ENCODE measurements at places on chromosomes 5 and 9.

- no peaks in the 10 kb centered on the region for H3K4me1 ChIP-seq
- H3K4me3 ChIP-seq = no peak overlapping the region
- no peaks in the 10 kb centered on the region for H3K27me3 ChIP-seq
- no peak overlapping the region for H3K27ac ChIP-seq
- no peaks in the 10 kb centered on the region for H3K36me3 ChIP-seq
These were observed 188.8 kb upstream of the ATP10B start for GRCh38 chr5:161040818-161041217.

- H3K4me3 ChIP-seq = no peak overlapping the region
- no peak for DNase-seq
- H3K36me3 ChIP-seq = peaks cover 21% of the 10 kb centered on the region
- H3K27me3 ChIP-seq = no peaks in the 10 kb centered on the region
These were observed 46.2 kb upstream of the FCN2 start for GRCh38 chr9:134834217-134834956.

DNA sequence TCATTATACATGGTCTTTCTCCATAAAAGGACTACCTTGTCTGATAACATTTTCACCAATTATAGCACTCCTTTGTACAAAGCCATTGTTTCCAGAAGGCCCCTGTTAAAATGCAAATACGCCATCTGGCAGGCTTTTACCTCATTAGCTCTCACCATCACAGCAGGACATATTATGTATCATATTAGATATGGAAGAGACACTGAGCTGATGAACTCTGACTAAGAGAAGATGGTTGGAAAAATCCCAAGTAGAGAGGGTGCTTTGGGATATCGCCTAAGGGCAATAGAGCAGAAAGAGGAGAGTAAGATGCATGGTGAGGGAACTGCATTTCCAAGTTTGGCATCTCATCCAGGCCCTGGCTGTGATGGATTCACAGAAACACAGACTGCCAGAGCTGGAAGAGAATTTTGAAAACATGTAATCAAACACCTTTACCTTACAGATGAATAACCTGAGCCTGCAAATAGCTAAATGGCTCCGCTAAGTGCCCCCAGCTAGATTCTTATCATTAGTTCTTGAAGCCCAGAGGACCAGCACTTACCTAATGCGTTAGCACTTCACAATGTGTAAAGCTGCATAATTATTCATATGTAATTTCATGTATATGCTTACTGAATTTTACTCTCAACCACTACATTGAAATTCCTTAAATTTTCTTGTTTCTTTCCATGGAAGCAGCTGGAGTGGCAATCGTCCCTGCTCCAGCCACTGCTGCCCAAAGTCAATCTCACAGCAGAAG is 393.6 kb upstream of the IZUMO3 start:
- H3K36me3 ChIP-seq = no peaks in the 10 kb centered on the region
- H3K4me1 ChIP-seq = no peaks in the 10 kb centered on the region
- no peak for DNase-seq
- no peak overlapping the region for H3K27ac ChIP-seq
- no peaks in the 10 kb centered on the region for H3K27me3 ChIP-seq

DNA sequence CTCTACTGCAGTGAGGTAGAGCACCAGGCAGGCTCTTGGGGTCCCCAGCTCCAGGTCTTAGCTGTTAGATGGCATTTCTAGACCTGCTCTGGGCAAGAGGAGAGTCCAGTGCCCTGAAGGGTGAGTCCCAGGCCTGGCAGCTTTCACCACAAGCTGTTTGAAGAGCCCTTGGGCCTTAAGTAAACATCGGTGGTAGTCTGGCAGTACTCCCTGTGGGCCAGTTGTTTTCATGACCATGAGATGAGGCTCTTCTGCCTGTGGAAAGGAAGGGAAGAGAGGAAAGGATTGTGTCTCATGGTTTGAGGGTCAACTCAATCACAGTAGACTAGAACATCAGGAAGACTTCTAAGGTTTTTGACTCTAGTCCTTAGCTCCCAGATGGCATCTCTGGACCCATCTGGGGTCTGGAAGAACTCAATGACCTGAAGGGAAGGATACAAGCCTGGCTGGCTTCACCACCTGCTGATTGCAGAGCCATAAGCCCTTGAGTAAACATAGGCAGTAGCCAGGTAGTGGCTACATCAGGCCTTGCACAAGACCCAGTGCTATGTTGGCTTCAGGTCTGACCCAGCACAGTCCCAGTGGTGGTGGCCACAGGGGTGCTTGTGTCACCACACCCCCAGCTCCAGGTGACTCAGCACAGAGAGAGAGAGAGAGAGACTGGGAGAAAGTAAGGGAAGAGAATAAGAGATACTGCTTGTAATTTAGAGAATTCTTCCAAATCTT is 114.3 kb upstream of the PCSK5 start:
- no peak overlapping the region for H3K4me3 ChIP-seq
- no peak overlapping the region for H3K27ac ChIP-seq
- no peaks in the 10 kb centered on the region for H3K4me1 ChIP-seq
- H3K27me3 ChIP-seq = no peaks in the 10 kb centered on the region
- H3K36me3 ChIP-seq = no peaks in the 10 kb centered on the region

DNA sequence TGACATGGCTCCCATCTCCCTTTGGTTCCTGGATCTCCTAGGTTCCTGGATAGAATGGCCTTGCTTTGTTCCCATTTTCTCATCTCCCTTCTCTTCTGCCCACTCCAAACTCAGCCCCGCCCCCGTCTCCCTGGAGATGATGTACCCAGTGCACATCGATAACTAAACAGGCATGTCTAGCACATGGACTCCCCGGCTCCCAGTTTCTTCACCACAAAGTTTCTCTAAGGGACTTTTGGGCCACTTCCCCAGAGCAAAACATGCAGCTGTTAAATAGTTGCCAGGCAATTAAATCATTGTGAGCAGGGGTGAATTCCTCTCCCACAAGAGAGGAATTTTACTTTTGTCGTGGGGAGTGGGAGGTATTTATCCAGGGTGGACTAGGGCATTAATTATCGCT is 259.0 kb downstream of the GADD45G start:
- no peak overlapping the region for H3K4me3 ChIP-seq
- no peaks in the 10 kb centered on the region for H3K4me1 ChIP-seq
- no peaks in the 10 kb centered on the region for H3K36me3 ChIP-seq
- peak; percentile 35 for DNase-seq

- peaks cover 23% of the 10 kb centered on the region for H3K4me1 ChIP-seq
- H3K27me3 ChIP-seq = no peaks in the 10 kb centered on the region
- no peaks in the 10 kb centered on the region for H3K36me3 ChIP-seq
- H3K27ac ChIP-seq = no peak overlapping the region
These were observed 24.5 kb downstream of the C9orf152 start for GRCh38 chr9:110183208-110184145.

DNA sequence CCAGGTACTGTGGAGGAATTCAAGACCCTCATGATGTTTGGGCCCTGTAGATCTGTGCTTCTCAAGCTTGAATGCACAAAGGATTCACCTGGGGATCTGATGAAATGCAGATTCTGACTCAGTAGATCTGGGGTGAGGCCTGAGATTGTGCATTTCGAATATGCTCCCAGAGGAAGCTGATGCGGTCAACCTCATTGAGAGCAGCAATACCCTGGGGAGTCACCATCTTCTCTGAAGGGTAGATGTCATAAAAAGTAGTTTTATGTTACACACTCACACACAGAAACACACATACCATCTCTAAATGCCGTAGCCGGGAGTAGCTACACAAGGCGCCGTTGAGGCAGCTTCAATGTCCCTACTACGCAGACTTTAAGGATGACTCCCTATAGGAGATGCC is 55.8 kb upstream of the CPEB4 start:
- no peak overlapping the region for H3K4me3 ChIP-seq
- no peaks in the 10 kb centered on the region for H3K27me3 ChIP-seq
- no peak overlapping the region for H3K27ac ChIP-seq
- peaks cover 17% of the 10 kb centered on the region for H3K4me1 ChIP-seq
- H3K36me3 ChIP-seq = no peaks in the 10 kb centered on the region
- DNase-seq = no peak

DNA sequence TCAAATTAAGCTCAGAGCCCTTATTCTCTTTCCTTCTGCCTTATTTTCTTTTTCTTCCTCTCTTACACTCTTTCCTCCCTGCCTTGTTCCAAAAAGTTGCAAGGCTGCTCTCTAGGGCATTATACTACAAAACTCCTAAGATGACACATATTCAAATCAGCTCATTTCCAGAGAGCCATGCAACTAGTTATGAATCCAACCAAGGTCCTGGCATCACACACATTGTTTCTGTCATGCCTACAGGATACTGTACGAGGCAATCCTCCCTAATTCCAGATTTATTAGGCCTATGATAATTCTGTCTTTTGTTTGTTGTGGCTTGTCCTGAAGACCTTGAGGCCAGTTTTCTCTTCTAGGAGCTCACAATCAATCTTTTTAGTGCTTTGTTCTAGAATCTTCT is 87.0 kb upstream of the TBCA start:
- H3K27me3 ChIP-seq = no peaks in the 10 kb centered on the region
- no peaks in the 10 kb centered on the region for H3K36me3 ChIP-seq
- H3K27ac ChIP-seq = no peak overlapping the region
- DNase-seq = no peak
- H3K4me1 ChIP-seq = no peaks in the 10 kb centered on the region

- peak; percentile 73 for DNase-seq
- no peaks in the 10 kb centered on the region for H3K4me1 ChIP-seq
- H3K36me3 ChIP-seq = no peaks in the 10 kb centered on the region
- no peak overlapping the region for H3K4me3 ChIP-seq
These were observed 101.3 kb downstream of the RASEF start for GRCh38 chr9:82961504-82962125.

- H3K27me3 ChIP-seq = no peaks in the 10 kb centered on the region
- no peaks in the 10 kb centered on the region for H3K4me1 ChIP-seq
- no peak overlapping the region for H3K4me3 ChIP-seq
- DNase-seq = no peak
- no peak overlapping the region for H3K27ac ChIP-seq
- H3K36me3 ChIP-seq = no peaks in the 10 kb centered on the region
These were observed 9.3 kb downstream of the SLC28A3 start for GRCh38 chr9:84331119-84331809.

DNA sequence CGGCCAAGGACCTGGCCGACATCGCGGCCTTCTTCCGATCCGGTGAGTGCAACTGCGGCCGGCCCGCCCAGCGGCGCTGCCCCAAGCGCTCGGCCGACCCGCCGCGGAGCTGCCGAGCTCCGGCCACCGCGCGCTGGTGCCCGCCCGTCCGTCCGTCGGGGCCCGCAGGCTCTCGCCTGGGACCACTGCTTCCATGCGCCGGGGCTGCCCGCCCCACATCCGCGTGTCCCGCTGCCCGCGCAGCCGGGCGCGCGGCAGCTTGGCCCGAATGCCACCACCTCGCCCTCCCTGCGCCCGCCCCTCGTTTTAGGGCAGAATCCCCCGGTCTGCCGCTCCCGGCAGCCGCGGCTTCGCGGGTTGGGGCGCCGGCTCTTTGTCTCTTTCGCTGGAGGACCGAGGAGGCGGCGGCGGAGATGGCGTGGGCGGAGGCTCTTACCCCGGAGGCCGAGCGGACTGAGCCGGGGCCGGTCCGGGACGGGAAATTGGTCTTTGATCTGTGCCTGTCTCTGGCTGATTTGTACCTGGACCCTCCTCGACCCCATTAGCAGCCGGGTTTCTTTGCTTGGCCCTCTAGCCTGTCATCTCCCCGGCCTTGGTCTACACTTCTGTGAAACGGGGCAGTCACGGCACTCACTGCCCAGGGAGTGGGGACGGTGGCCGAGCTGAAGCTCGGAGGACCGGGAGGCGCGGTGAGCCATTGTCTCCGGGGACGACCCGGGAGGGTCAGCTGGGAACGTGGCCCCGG is 871 bp downstream of the TRIO start:
- peak overlapping the region; percentile 87 for H3K4me3 ChIP-seq
- H3K27me3 ChIP-seq = no peaks in the 10 kb centered on the region
- H3K36me3 ChIP-seq = no peaks in the 10 kb centered on the region

DNA sequence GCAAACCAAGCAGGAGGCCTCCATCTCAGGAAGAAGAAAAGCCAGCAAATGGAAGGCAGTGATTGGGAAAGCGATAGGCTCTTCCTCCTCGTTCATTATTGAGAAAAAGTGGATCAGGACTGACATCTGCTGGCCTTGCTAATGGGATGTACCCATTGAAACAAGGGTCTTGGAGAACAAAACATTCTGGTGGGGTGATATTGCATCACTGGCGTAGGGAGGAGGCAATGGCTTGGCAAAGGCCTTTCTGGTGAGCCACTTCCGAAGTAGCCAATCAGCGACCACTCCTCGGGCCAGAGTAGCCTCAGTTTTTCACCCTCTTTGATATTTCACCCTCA is 86.7 kb upstream of the NFIB start:
- no peaks in the 10 kb centered on the region for H3K4me1 ChIP-seq
- H3K27me3 ChIP-seq = no peaks in the 10 kb centered on the region
- DNase-seq = peak; percentile 80

- no peak for DNase-seq
- H3K27me3 ChIP-seq = no peaks in the 10 kb centered on the region
- H3K36me3 ChIP-seq = no peaks in the 10 kb centered on the region
These were observed 93.1 kb downstream of the C9orf152 start for GRCh38 chr9:110114859-110115201.

- H3K27ac ChIP-seq = peak overlapping the region; percentile 48
- H3K36me3 ChIP-seq = no peaks in the 10 kb centered on the region
- DNase-seq = peak; percentile 90
- no peaks in the 10 kb centered on the region for H3K4me1 ChIP-seq
- no peaks in the 10 kb centered on the region for H3K27me3 ChIP-seq
These were observed 66.9 kb downstream of the CTSL start for GRCh38 chr9:87792831-87793288.

GRCh38 chr5:135662061-135662481 is 83.3 kb upstream of the CXCL14 start:
- H3K4me3 ChIP-seq = no peak overlapping the region
- H3K36me3 ChIP-seq = no peaks in the 10 kb centered on the region
- no peak for DNase-seq
- no peaks in the 10 kb centered on the region for H3K4me1 ChIP-seq
- no peak overlapping the region for H3K27ac ChIP-seq

DNA sequence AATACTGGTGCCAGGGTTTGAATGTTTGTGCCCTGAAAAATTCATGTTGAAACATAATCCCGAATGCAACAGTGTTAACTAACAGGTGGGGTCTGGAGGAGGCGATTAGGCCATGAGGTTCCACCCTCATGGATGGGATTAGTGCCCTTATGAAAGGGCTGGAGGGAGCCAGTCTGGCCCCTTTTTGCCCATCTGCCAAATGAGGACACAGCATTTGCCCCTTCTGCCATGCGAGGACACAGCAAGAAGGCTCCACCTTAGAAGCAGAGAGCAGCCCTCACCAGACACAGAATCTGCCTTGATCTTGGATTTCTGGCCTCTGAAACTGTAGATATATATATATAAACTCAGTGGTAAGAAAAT is 32.6 kb upstream of the RNF130 start:
- H3K36me3 ChIP-seq = no peaks in the 10 kb centered on the region
- no peak overlapping the region for H3K4me3 ChIP-seq
- DNase-seq = no peak
- no peak overlapping the region for H3K27ac ChIP-seq
- no peaks in the 10 kb centered on the region for H3K4me1 ChIP-seq
- H3K27me3 ChIP-seq = no peaks in the 10 kb centered on the region
